ENCODE measurements at places on chromosomes 7 and 10.

DNA sequence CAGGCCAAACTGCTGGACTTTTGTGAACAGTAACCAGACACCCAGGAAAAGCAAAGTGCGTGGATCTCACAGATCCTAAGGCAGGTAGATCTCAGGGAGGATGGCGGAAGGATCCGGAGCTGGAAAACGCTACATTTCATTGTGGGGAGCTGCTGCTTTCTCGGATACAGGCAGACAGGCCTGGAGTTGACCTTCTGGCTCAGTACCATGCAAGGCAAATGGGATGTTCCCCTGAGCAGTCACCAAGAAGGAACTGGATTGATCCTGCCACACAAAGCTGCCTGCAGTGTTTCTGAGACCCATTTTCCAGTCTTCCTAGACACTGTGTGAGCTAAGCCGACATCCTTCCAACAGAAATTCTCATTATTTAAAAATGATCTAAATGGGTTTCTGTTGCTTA lies 65.5 kb downstream of the ZRANB1 start:
- no peak for DNase-seq

DNA sequence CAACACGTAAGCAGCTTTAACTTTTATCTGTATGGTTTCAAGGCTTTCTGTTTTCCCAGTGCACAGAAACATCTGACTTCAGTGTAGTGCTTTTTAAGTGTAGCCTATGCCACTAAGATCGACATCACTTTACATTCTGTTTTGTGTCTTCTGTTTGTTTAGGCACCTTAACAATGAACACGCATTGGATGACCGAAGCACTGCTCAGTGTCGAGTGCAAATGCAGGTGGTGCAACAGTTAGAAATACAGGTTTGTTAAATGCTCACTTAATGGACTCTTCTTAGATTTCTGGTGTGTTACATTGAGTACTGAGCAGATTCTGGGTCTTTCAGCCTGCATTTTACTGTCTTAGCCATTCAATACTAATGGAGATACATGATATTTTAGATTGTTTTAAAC lies 237.4 kb downstream of the FOXP2 start:
- DNase-seq: no peak

- no peak for DNase-seq
Observed at GRCh38 chr7:44603193-44603592, 3.2 kb upstream of the OGDH start.

- no peak for DNase-seq
Observed at GRCh38 chr7:77182261-77182660, 17.4 kb downstream of the FGL2 start.

GRCh38 chr7:101302641-101303101 lies 18.9 kb downstream of the IFT22 start:
- DNase-seq: no peak

DNA sequence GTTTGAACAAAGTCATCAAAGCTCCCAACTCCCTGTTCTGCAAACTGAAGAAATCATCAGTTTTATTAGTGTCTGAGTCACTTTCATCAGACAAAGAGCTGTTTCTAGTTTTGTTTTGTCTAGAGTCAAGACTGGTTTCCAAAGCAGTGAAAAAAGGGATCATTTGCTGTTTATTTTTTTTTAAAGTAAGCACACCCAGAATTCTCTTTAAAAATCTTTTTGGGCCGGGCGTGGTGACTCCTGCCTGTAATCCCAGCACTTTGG lies 972.0 kb upstream of the CELF2 start:
- DNase-seq: no peak

DNA sequence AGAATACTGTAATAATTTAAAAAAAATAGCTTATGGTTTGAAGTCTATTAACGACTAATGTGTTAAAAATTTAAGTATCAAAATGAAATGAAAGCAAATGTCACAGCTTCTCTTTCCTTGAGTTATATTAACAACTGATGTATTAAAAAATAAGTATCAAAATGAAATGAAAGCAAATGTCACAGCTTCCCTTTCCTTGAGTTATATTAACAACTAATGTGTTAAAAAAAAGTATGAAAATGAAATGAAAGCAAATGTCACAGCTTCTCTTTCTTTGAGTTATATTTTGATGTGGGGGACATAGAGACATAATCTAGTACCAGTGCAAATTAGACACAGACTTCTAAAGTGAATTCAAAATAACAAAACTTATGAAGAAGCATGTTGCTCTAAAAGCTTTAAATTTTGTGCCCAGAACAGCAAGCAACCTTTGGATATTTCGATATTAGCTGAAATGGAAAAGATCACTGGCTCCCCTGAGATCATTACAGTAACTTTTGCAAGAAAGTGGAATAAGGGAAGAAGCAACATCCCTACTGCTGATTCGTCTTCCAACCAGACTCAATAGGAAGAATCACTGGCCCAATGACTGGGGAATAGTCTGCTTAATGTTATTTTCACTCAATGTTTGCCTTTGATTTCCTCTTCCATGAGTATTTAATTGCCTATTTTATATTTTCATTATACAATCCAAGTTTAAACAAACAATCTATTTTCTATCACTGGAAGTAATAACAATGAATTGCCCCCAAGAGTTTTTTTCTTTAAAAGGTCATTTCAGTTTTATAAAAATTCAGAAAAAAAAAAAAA lies 8.0 kb downstream of the SKAP2 start:
- no peak for DNase-seq

DNA sequence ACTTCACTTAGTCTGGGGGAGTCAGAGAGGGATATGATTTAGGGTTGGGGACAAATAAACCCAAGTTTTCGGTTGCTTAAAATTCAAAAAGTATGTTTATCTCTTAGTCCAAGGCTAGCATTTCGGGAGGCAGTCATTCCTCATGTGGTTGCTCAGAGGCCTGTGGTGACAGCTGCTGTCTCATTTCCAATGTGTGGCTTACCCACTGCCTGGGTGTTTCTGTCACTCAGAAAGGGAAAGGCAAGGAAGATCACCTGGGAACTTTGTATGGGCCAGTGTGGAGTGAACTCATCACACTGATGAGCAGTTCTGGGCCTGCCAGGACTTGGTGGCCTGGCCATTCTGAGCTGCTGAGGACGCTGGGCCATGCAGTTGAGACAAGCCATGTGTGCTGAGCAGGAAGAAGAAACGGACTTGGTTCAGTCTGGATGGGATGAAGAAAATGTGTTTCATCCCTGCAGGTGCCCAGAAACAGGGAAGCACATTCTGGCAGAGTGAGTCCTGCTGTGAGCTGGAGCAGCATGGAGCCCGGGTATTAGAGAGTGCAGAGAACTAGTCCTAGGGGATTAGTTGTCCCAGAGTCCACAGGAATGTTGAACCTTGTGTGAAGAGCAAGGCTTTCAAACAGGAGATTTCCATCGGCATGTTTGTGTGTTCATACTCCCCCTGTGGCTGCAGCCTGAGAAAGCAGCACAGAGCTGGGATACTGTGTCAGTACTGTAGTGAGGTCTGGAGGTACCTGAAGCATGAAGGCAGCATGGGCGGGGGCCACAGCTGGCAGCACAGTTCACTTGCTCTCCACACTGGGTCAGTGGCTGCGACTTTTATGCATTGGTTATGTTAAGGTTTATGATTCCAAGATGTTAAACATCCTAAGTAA lies 211.1 kb upstream of the IGFBP3 start:
- no peak for DNase-seq

- DNase-seq: no peak
Observed at GRCh38 chr7:128427289-128427891, 17.6 kb upstream of the IMPDH1 start.

DNA sequence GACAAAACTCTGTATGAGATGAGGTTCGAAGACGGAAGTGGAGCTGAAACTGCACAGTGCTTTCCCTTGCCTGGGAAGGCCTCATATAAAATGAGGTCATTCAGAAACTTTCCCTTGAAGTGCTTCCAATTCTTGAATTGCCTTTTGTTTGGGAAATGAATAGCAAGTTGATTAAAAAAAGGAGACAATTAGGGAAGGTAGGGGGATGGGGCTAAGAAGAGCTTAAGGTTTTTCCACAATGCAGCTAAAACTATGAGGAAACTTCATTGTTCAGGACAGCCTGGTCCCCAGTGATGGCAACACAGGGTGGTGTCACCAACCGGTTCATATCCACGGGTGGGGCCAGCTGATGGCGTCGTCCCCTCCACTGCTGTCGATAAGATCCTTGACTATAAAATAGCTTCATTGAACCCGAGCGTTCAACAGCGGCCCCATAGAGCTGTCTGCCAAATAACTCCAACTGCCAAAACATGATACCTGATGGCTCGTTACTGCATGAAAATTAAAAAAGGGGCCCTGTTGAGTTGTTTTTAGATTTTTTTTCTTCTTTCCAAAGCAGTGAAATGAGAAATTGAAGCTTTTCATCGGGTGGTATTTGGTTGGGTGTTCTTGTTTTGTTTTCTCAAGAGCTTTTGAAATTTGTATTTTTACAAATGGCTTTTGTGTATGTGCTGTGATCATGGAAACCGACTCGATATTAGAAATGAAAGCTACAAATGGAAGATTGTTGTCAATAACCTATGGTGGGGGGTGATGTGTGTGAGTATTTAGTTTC lies 2.8 kb upstream of the CELF2 start:
- DNase-seq: no peak

DNA sequence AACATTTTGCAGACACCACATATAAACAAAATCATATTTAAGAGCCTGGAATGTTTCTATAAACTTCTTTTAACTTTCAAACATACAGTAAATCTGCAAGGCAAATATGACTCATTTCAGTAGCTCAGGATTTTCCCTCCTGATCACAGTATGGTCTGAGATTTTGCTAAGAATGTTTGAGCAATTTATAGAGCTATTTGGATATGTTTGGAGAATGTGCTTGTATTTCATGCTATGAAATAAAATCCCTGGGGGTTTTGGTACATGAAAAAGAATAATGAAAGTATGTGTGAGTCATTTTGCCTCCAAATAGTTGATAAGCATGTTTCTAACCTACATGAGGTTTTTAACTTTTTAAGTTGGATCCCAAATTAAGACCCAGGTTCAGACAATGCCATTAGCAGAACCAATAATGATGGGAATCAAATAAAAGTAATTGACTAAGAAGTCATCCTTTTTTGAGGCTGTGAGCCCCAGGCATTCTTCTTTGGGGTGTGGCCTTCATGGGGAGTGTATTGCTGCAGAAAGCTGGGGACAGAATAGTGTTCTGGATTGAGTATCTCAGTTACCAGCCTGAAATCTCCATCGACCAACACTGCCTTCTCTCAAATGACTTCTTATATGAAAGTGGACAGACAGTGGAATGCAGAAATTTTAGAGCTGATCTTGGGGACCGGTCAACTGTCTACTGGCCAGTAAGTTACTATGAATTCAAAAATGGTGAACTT lies 66.1 kb upstream of the AGBL3 start:
- no peak for DNase-seq

DNA sequence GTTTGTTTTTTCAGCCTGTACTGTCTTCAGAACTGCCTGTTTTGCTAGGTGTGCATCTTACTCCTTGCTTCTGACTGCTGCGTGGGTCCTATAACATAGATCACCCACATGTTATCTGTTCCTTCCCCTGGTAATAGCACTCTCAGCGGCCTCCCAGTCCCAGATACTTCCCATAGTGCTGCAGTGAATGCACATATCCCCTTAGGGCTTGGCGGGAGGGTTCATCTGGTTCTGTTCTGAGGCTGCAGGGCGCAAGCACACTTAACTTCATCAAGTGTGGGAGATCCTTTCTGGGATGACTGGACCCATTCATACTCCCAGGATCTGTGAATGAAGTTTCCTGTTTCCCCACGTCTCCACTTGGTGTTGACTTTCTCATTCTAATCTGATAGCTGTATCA lies 90.7 kb downstream of the CELF2 start:
- DNase-seq: no peak

DNA sequence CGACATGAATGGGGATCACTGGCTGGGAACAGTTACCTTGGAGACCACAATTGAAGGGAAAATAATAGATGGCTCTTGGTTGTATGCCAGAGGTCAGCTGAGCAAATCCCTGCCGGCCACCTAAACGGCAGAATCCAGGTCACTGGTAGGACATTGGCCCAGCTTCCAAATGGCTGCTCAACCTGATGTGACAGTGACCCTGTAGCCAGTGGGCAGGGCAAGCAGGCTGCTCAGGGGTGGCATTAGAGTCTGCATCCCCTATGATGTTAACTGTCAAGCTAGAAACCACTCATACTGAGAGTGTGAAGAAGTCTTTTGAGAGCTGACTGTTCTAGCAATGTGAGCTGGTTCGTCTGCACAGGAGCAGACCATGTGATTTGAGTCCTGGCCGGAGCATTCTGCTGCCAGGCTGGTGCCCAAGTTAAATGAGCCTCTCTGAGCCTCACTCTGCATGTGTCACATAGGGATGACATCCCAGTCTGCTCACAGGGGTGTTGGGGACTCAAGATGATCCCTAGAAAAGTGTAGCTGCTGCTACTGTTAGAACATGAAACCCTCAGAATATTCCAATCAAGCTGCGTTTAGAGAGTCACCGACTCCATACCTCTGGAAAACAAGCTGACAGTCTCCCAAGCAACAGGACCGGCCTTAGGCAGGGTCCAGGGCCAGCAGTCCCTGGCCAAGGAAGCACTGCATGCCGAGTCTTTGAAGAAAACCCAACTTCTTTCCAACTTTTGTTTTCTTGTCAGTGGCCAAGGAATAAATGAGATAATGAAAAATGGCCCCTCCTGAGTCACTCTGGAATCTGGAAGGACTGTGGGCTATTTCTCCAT lies 69.7 kb downstream of the VWA2 start:
- no peak for DNase-seq

DNA sequence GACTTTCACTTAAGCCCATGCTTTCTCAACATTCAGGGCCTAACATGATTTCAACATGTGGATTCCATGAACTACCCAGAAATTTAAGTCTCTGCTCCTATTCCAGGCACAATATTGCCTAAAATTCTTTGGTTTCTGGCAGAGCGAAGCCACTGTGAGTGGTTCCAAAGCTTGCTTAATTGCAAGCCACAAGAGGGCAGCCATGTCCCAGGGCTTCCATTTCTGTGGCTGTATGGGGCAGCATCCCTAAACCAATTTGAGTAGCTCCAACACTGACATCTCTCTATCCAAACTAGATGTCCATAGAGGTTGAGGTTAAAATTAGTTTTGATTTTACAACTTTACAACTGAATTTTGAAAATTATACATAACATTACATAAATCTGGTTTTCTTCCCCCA lies 56.3 kb upstream of the MDFIC start:
- DNase-seq: no peak

DNA sequence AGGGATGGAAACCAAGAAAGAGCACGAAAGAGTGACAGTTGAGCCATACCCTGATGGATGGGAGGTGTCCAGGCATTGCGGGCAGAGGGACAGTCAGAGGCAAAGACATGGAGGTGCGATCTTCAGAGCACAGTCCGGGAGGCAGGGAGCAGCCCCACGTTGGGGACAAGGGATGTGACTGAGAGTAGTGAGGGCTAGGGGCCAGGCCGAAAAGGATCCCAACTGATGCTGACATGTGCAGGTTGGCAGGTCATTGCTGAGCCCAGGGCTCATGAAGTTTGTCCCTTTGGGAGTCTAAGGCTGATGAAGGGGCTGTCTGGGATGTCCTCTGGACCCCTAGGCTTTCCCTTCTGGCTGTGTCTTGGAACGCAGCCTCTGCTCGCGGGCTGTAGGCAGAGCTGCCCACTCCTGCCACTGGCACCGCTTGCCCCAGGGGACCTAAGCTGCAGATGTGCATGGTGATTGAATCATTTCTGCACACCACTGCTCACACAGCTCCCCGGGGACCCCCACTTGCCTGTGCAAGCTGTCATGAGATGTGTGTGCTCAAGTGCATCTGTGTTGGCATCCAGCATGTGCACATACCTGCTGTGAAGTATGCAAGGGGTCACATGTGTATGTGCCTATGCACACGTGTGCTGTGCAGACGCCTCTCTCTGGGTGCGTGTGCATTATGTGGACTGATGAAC lies 125.1 kb downstream of the ZMIZ1 start:
- DNase-seq: no peak

- no peak for DNase-seq
Observed at GRCh38 chr7:26858735-26859134, 5.7 kb downstream of the SKAP2 start.

- no peak for DNase-seq
Observed at GRCh38 chr10:105793071-105793470, 1152.0 kb downstream of the SORCS3 start.
